Stimulated activated CD8-positive, alpha-beta memory T cell treated with anti-CD3 and anti-CD28 coated beads, Interleukin-4, amount 100 ng/mL, for 1 hour (primary cell): ENCODE measurements at places on chromosomes 16 and 17.
A peak's percentile ranks its signal among the peaks of the same experiment; 100 is the strongest.

DNA sequence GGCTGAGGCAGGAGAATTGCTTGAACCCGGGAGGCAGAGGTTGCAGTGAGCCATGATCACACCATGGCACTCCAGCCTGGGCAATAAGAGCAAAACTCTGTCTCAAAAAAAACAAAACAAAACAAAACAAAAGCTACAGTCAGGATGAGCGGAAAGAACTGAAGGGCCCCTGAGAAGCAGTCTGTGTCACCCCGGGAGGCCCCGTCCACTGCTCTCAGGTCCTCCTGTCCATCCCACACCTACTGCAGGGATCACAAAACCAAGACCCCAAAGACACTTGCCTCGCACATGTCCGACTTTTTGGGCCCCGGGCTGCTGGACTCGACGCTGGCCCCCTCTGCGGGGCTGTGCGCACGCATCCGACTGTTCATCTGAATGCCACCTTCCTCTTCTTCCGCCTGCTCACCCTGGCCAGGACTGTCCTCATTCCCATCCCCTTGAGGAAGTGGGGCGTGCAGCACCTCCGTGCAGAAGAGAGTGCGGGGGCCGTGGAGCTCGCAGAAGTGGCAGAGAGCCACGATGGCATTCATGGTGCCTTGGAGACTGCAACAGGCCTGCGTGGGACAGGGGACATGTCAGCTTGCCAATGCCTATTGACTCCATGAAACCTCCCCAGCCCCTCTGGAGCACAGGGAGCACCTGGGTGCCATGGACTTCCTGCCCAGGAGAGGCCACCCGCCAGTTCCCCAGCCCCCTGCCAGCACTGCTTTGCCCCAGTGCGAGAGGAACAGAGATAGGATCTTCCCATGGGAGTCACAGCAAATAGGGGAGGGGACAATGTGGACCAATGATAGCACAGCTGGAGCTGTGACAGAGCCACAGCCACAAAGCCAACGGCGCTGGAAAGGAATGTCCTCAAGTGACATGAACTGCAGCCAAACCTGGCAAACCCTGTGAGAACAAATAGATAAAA is 9.1 kb downstream of the FLCN start:
- DNase-seq, result no peak

DNA sequence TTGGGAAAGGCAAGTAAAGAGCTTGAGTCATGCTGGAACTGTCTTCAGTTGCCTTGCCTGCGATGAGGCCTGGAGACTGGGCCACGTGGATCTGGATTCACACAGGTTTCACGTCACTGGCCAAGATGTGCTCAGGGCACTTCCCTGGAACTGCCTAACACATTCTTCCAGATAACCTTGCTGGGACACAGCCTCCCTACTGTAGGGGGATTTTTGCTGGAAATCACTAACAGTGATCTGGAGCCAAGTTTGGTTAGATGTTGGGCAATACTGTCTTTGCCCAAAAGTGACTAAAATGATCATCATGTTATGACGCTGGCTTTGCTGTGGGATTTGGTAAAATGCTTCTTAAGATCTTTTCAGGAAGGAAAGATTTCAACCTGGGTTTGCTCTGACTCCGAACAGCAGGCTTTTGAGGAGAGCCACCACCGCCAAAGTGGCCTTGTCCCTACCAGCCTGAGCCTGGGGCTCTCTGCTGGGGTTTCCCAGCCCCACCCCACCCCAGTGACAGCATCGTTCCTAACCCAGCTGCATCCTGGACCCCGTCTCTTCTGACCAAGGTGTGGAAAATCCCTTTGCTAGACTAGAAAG is 14.7 kb downstream of the C1QTNF1 start:
- no peak for DNase-seq

GRCh38 chr17:47763913-47764582 is 31.0 kb downstream of the TBX21 start:
- no peak for DNase-seq

DNA sequence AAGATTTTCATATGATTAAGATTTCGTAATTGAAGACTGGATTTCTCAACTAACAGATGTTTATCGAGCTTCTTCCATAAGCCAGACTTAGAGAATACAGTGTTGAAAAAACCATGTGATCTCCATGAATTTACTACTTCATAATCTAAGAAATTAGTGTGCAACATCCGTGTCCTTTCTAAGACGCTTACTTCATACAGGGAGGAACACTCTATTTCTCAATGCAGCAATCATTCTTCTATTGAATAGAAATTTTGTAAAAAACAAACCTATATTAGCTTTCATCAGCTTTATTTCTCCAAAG is 946.3 kb downstream of the KCNJ2 start:
- DNase-seq, result no peak

GRCh38 chr16:20903116-20903898 is 2.7 kb downstream of the LYRM1 start:
- DNase-seq, result no peak

- DNase-seq, result no peak
Observed at GRCh38 chr16:50842589-50842988, 100.7 kb downstream of the CYLD start.

GRCh38 chr16:81843243-81843582 is 64.1 kb downstream of the PLCG2 start:
- DNase-seq, result no peak

DNA sequence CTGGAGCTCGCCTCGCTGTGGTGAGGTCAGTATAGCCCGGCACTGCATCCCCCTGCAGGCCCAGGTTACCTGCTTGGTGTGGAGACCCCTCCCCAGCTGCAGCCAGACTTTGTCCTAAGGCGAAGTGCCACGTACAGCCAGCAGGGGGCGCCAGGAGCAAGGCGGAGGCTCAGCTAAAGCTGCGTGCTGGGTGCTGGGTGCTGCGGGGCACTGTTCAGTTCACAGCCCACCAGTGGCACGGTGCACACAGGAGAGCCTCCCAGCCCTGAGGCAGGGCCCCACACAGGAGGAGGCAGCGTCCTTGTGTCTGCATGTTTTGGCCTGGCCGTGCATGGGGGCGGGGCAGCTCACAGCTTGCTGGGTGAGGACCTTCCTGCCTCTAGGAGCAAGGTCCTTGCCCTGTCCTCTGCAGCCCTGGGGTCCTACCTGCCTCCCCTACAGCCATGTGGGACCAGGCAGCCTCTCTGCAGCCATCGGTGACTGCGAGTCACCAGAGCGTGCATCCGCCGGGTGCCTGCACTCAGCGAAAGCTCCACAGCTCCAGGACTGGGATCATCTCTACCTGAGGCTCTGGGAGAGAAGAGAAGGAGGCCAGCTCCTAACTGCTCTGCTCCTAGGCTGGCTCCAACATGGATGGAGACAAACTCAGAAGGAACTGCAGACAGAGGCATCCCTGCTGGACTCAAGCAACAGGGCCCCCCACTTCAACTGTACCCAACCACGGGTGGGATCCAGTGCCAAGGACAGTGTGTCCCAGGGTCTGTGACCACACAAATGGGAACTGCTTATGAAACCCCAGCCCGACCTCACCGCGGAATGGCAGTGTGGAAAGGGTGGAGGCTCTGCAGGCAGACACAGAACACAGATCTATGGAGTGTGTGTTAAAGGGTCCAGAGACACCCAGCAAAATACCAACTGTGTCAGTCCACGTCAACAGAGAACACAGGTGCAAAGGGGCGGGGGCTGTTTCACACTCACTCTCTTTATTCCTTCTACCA is 19.0 kb downstream of the SLC7A5 start:
- peak; percentile 66 for DNase-seq

GRCh38 chr16:23869052-23869451 is 33.3 kb downstream of the PRKCB start:
- DNase-seq, result no peak

GRCh38 chr16:7167626-7168025 is 165.0 kb upstream of the RBFOX1 start:
- DNase-seq, result no peak

DNA sequence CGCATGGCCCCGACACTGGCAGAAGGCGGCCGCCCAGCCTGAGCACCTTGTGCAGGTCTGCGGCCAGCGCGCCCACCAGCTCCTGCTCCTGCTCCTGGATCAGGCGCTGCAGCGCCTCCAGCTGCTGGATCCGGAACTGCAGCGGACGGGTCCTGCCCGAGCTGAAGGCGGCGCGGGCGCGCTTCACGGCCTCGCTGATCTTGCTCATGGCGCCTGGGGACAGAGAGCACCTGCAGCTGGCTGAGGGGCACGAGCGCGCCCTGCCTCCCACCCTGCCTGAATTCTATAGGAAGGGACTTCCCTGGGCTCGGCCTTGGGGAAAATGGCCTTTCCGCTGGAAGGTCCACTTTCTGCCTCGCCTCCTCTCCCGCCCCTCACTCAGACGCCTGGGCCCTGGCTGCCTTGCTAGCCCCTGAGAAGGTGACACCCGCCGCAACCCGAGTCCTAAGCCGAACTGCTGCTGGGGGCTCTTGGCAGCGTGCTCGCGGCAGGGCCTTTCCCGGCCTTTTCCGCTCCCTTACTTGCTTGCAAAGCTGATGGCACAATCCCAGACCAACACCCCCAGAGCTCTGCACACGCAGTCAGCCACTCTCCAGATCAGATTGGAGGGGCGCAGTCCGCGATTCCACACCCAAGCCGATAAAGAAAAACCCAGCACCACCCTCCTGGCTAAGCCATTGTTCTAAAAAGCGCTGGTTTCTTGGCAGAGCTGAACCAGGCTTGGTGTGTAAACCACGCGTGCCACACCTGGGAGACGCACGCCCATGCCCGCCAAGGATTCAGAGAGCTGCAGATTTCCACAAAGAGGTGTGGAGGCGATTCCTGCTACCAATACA is 3.0 kb downstream of the ALDH3A1 start:
- peak; percentile 60 for DNase-seq

- no peak for DNase-seq
Observed at GRCh38 chr16:79943736-79944135, 343.2 kb upstream of the MAF start.

DNA sequence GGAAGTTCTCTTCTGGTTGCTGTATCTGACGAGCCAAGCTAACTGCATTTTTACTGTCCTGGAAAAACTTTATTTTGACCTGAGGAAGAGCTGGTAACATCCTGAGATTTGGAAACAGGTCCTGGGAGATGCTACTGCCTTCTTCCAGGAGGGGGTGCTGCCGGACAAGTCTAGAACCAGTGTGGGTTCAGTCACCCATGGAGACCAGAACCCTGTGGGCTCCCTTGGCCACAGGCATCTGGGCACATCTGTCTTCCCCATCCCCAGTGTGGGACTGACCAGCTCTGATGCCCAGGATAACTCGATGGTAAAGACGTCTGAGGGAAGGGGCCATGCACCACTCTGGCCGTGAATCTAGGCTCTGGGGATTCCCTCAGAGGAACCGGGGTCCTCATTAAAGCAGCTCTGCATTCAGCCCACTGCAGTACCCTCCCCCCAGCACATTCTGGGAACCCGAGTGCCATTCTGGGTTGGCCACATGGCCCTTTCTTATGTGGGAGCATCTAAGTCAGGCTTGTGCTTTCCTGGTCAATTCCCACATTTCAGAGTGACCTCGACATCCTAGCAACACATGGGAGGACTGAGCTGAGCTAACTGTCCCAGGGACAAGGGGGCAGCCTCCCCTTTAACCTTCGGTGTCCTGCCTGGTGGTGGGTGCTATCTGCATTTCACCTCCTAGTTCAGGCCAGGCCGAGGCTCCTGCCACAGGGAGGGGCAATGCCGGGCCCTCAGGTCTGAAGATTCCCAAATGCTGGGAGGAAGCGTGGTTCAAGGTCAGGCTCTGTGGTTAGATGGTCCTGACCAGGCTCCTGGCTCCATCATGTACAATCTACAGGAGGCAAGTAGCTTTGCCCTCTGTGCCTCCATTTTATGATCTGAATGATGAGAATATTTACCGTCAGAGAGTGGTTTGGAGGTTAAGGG is 6.4 kb downstream of the C16orf86 start:
- DNase-seq, result no peak

GRCh38 chr16:72946474-72947194 is 101.3 kb downstream of the ZFHX3 start:
- no peak for DNase-seq
